ENCODE measurements at places on chromosomes 7 and 10.

DNA sequence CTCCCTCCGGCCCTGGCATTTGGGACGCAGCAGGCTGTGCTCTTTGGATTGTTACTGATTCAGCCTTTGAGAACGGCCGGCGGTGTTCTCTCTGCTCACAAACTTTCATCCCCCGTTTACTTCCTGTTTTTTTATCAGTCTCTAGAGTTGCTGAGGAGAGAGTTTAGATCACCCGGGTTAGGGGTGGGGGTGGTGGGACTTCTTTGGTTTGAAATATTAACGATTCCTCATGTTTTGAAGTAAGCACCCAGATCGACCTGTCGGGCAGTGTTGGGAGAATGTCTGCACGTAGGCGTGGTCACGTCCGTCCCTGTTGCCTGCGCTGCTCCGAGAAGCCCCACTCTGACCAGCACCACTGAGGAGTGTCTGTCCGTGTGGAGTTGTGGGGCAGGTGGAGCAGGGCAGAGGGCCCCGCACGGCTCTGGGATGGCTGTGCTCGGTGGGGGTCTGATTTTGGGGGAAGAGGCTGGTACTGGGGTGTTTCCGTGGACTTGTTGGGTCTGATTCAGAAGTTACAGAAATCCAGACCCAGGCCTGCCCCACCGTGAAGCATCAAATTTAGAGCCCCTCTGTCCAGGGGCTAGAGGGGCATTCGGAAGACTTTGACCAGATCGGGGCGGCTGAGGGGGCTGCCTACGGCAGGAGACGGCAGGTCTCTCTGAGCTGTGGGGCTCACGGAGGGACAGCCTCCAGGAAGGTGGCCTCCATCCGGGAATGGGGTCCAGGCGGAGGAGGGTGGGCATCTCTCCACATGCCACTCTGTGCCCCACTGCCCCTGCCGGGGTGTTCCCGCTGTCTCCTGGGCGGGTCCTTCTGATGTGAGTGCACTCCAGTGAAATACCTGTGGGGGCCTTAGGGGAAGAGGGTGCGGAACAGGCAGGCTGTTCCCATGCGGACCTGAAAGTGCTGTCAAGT lies 7.4 kb downstream of the INPP5A start:
- DNase-seq: no peak

DNA sequence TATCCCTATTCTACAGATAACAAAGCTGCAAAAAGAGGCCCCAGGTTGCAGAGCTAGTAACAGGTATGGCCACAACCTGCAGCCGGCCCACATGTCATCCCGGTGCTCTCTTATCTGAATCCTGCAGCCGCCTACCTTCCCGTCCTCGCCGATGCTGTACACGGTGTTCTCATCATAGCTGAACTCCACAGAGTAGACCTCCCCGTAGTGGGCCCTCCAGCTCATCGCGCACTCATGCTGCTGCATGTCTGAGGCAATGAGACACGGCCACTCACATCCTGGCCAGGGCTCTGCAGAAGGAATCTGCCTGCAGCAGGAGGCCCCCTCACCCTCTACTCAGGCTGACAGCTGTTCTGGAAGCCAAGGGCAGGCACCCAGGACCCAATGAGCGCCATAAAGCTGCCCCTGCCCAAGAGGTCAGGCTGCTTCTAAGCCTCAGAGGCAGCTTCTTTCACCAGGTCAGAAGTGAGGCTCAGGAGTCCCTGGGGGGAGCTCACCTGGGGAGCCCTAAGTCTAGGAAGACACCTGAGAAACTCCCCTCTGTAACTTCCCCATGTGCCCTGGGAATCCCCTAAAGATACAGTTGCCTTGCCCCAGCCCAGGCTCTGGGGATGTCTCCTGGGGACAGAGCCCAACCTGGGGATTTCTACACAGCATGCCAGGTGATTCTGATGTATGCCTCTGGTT lies 17.9 kb upstream of the CYREN start:
- no peak for DNase-seq

GRCh38 chr7:11130012-11130411 lies 156.3 kb downstream of the PHF14 start:
- no peak for DNase-seq

GRCh38 chr7:36157527-36158320 lies 4.7 kb downstream of the EEPD1 start:
- DNase-seq: no peak

- DNase-seq: peak; percentile 49
Measured at GRCh38 chr10:79179164-79179956, 110.6 kb downstream of the ZMIZ1 start.

DNA sequence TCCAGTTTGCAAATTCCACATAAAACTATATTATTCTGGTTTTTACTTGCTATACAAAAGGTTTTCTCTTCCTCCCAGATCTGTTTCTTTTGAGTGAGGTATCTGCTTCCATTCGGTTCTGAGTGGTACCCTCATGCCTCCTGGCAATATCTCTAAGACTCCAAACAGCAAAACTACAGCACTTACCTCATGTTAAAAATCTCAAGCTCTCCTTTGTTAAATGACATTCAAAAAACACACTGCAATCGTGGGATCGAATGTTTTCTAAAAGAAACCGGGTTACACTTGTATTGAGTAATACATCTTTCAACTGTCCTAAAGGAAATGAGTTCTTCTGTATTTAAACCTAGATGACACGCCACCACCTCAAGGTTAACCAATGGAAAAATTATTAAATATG lies 11.1 kb downstream of the YWHAG start:
- no peak for DNase-seq

DNA sequence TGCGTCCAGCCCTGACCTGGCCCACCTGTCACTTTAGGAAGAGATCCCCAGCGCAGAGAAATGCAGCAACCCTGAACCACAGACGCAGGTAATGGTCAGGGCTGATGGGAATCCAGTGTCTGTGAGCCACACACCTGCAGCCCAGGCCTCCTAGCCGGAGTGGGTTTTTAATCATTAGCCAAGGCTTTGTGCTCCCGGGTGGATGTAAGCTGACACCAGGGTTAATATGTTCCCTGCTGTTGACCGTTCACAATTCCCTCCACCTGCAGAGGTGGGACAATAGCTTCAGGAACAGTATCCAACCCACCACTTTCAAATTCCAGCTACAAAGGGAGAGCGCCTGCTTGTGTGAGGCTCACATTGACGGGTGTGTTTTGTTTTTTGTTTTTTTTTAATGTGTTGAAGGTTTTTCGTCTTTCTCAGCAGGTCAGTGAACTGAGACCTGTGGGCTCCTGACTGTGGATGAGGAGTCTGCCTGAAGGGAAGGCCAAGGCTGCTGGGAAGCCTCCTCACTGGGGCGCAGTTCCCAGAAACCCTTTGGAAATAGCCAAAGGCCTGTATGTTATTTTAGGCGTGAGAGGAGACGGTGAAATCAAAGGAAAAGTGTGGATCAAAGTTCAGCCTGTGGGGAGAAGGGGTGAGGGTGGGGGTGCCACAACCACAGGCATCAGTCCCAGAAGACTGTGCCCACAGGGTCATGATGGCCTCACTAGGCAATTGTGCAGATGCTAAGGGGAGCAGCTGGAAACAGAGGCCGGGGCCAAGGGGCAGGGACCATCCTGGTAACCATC lies 111.1 kb downstream of the TNS3 start:
- DNase-seq: no peak

- DNase-seq: no peak
Measured at GRCh38 chr7:47669178-47669891, 87.4 kb upstream of the TNS3 start.

DNA sequence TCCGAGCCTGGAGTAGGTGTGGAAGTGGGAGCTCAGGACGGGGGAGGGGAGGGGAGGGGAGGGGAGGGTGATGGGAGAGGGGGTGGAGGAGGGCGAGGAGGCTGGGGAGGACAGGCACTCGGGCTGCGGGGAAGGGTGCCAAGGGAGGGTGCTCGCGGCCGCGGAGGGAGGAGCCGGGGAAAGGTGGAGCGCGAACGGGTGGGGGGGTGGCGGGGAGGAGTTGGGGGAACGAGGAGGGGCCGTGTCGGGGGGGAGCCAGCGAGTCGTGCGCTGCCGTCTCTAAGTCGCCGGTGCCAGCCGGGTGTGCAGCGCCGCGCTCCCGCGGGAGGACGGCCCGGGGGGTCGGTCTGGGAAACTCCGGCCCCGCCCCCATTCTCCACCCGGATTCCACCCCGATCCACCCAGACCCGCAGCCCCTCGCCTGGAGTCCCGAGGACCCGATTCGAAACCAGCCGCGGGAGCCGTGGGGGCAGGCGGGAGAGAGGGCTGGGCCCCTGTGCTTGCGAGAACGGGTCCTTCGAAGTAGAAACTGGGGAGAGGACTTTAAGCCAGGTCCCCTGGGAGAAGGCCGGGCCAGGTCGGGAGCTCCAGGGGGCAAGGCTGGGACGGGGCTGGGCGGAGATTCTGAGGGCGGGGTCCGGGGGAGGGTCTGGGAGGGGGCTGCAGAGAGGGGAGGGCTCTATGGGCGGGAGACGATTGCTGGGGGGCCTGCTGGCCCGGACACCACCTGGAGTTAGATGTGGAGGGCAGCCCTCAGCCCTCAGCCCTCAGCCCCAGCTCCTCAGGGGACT lies at the start of gene ZNF467:
TSS of gene ZNF467 (minus strand) at position 143 of the 791 bp plus-strand sequence. CDS start 2,556 bp downstream, outside the sequence.
- peak; percentile 62 for DNase-seq

GRCh38 chr7:128863433-128863989 lies 855 bp downstream of the ATP6V1F start:
- DNase-seq: peak; percentile 85

- peak; percentile 9 for DNase-seq
Measured at GRCh38 chr10:5658871-5659618, 7.3 kb downstream of the ASB13 start.

GRCh38 chr10:60937022-60937421 lies 7.0 kb downstream of the RHOBTB1 start:
- no peak for DNase-seq

DNA sequence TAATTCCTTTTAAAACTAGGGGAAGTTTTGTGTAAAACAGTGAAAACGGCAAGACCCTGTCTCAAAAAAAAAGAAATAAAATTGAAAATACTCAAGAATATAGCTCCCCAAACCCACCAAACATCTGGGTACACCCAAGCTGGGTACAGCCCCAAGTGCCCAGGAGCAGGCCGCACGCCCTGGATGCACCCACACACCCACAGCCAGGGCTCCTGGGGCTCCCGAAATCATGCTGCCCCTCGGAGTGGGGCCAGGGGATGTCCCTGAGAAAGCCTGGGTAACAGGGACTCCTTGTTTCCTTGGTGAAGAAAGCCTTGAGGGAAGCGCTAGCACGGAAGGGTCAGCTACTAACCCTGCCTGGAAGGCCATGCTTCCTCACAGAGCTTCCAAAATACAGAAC lies 10.1 kb downstream of the BNIP3 start:
- no peak for DNase-seq

- DNase-seq: no peak
Measured at GRCh38 chr7:100613412-100614175, 1.3 kb downstream of the MOSPD3 start.

All from NCI-H82 (cell line).